GM12864 (cell line): ENCODE measurements at places on chromosomes 13 and 19.
A peak's percentile ranks its signal among the peaks of the same experiment; 100 is the strongest.

DNA sequence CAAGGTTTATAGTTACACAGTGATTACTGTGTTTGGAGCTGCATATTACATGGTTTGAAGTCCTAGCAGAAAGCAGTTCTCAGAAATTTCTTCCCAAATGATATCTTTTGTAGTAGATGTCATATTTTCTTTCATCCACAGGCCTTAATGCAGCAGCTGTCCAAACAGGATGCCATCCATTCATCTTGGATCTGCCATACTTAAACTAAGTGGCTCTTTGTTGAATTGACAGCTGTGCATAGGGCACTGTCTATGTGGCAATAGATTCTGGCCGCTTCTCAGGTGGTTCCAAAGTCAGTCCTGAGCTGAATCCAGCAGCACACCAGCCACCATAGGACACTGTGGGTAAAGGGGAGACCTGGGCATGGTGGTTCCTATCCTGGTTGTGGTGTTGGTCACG lies 41.6 kb upstream of the SPRY2 start:
- no peak for DNase-seq

DNA sequence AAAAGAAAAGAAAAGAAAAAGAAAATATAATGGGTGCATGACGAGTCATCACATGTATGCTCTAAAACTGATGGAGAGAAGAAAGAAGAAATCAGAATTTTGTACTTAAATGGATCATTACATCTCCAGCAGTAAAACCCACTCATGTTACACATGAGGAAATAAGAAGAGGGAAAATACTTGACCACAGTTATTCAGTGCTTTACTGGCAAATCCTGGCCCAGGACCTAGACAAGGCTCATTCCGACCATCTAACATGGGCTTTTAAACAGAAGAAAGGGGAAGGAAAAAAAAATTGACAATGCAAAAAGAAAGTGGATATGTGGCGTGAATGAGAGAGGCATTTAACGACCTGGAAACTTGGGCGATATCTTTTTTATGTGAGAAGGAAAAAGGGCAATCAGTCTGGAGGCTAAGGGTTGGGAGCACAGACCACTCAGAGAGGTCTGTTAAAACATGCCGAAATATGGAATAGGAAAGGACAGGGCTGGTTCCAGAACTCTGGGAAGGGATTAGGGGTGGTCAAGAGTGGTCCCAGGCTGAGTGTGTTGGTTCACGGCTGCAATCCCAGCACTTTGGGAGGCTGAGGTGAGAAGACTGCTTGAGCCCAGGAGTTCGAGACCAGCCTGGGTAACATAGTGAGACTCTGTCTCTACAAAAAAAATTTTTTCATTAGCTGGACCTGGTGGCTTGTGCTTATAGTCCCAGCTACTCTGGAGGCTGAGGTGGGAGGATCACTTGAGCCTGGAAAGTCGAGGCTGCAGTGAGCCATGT lies 1.6 kb downstream of the SIGLECL1 start:
- DNase-seq = no peak

DNA sequence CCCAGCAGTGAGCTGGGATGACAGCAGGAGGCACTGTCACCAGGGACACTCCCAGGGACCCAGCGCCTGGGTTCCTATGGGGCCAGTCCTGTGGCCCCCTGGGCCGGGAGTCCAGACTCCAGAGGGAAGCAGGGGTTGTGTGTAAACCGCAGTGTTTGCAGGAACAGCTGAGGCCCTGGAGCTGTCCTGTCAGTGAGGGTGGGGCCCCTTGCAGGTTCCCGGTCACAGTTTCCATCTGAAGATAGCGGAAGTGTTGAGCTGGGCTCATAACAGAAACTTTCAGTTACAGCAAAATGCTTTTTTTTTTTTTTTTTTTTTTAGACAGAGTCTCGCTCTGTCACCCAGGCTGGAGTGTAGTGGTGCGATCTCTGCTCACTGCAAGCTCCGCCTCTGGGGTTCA lies 17.7 kb upstream of the CSNK1G2 start:
- DNase-seq = peak; percentile 77

- DNase-seq = no peak
Measured at GRCh38 chr19:48646001-48646721, at the start of gene CA11. Gene CA11 (minus strand): TSS chr19:48646187. CDS start chr19:48645632, 555 bp downstream.

DNA sequence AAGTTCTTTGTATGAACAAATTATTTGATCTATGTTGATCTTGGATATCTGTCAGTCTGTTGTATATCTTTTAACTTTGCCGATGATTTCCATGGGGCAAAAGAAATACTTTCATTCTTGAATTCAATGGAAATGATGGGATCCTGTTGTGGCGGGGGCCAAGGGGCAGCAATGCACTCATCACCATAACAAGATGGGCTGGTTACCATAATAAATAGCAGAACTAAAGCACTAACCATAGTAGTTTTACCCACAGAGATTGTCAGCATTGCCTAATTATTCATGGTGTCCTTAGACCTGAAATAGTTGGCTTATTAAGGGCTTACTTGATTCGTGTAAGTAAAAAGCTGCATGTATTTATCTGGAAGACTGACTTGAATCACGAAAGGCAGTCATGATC lies 309.6 kb downstream of the RFC3 start:
- no peak for DNase-seq

GRCh38 chr13:59229861-59230260 lies 933.9 kb downstream of the DIAPH3 start:
- DNase-seq = no peak

DNA sequence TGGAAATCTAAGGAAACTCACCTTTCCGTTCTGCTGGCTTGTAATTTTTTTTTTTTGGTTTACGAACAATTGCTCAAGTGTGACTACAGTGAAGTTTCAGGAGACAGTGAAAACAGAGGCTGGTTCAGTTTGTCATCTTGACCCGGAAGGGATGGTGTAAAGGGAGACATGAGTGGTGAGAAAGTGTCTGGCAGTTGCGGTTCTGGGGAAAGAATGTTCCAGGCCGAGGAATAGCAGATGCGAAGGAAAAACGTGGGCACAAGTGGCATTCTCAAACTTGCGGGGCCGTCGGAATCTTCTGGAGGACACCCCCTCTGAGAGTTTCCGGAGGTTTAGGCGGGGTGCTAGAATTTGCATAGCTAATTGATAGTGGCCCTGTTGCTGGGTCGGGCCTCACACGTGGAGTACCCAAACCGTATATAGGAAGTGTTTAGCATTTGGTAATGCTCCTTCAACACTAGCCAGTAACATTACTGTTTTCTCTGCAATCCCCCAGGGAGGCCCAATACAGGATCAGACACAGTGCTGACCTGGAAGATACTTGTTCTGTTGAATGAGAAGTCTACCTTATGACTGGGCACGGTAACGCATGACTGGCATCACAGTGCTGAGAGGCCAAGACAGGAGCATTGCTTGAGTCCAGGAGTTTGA lies 2.8 kb upstream of the TNFSF9 start:
- peak; percentile 86 for DNase-seq

- DNase-seq = no peak
Measured at GRCh38 chr19:741506-742131, 9.3 kb upstream of the MISP start.

DNA sequence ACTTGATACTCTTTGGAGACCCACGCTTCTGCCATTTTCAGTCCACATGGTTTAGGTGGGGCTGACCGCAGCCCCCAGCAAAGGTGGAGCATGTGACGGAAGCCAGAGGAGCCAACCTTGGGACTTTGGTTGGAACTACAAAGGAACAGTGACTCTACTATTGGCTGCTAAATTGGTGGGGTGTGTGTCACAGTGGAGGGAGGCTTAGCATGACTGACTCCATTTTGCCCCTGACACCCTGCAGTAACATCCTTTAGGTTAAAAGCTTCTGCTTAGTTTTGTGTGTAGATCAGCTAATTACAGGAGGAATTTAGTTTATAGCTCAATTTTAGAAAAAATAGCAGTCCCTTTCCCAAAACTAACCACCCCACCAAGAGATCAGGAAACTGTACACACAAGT lies 6.6 kb downstream of the SDHAF1 start:
- DNase-seq = no peak

- no peak for DNase-seq
Measured at GRCh38 chr13:95239283-95239682, 62.0 kb downstream of the ABCC4 start.

DNA sequence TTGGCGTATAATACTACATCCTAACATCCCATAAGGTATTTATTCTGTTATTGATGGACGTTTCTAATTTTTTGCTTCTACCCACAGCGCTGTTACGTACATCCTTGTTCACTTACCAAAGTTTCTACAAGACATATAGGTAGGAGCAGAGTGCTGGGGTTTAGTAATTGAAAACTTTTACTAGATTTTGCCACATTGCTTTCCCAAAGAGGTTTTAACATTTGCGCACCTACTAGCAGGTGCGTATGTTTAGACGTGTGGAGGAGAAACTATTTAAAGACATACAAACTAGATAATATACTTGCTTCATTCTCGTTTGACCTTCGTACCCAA lies 559 bp upstream of the RPL21 start:
- DNase-seq = no peak

- DNase-seq = no peak
Measured at GRCh38 chr19:4543842-4544647, 4.2 kb upstream of the LRG1 start.

- DNase-seq = peak; percentile 21
Measured at GRCh38 chr13:103078158-103078557, 11.9 kb upstream of the SLC10A2 start.

GRCh38 chr19:3612901-3613741 lies 6.4 kb upstream of the TBXA2R start:
- no peak for DNase-seq

- DNase-seq = no peak
Measured at GRCh38 chr13:22960827-22961226, 220.0 kb upstream of the SGCG start.

DNA sequence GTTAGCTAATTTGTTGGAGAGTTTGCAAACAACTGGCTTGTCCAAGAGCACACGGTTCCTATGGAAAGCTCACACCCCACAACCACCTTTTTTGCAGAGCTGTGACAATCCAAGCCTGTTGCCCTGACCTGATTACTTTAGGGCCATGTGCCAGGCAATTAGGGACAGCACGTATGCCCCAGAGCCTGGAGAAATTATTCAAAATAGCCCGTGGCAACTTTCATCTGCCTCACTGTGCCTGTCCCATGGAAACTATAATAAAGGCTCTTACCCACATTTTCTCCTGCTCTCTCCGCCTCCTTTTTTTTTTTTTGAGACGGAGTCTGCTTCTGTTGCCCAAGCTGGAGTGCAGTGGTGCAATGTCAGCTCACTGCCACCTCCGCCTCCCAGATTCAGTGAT lies 18.6 kb upstream of the FBN3 start:
- no peak for DNase-seq

DNA sequence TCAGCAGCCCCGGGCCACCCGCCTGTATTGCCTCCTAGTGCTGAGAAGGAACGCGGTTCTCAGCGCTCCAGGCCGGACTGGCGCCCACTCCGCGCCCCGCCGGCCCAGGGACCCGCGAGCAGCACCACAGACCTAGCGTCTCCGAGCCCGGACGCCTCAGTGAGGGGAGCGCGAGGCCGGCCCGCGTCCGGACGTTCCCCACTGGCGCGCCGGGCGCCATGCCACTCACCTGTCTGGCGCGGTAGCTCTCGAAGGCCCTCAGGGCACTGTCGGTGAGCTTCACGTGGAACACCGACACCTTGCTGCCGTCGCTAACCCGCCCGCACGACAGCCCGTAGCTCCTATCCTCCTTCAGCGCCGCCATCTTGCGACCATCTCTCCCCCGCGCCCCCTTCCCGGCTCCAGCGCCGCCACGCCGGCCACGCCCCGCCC lies at the start of gene ELL:
Gene ELL, minus strand, starts transcription at position 379 of the 432 bp plus-strand sequence. Its CDS starts 15 bp downstream, at position 364.
- no peak for DNase-seq

GRCh38 chr13:101490406-101491015 lies 38.0 kb downstream of the ITGBL1 start:
- no peak for DNase-seq

- DNase-seq = no peak
Measured at GRCh38 chr19:54275951-54276350, 5.0 kb downstream of the LILRB2 start.

- DNase-seq = no peak
Measured at GRCh38 chr13:44440046-44440608, 66.5 kb downstream of the SERP2 start.
